ENCODE measurements at places on chromosomes 11 and 22. TPM values are rescaled to one million over a fixed set of nuclear protein-coding genes. Genes with fewer than 3 reads are reported as not detected.

The LPXN gene
- total RNA-seq = 6.2 TPM

The IGSF9B gene
- 3.8 TPM for total RNA-seq

The PGA4 gene
- not detected for total RNA-seq

The NPAS4 gene
- total RNA-seq = 0.18 TPM

The DENND6B gene
- total RNA-seq = 10.8 TPM

The VSIG2 gene
- total RNA-seq = not detected

The TMEM191B gene
- total RNA-seq = 0.70 TPM

The SEZ6L gene
- total RNA-seq = not detected

The CRYBB3 gene
- total RNA-seq = not detected

The APOL4 gene
- not detected for total RNA-seq

The RAPSN gene
- 0.42 TPM for total RNA-seq

The TPBGL gene
- 0.13 TPM for total RNA-seq

The OR4D5 gene
- not detected for total RNA-seq

The EFCAB6 gene
- total RNA-seq = 1.4 TPM

The ENDOD1 gene
- 91.6 TPM for total RNA-seq

The TEX54 gene
- total RNA-seq = not detected

The GSTT2B gene
- not detected for total RNA-seq

The VPREB1 gene
- total RNA-seq = not detected

The MYO7A gene
- total RNA-seq = not detected

The TXN2 gene
- total RNA-seq = 70.0 TPM

The B4GALNT4 gene
- 61.0 TPM for total RNA-seq

The IL18BP gene
- 9.6 TPM for total RNA-seq
